CD4-positive, alpha-beta T cell treated with Interleukin-17A for 1 hour (primary cell): ENCODE measurements at places on chromosomes 12 and 14.
A peak's percentile ranks its signal among the peaks of the same experiment; 100 is the strongest.

- no peak for DNase-seq
Measured at GRCh38 chr12:64010069-64010686, 165.7 kb downstream of the SRGAP1 start.

- DNase-seq, result no peak
Measured at GRCh38 chr14:51444353-51445000, 204.4 kb downstream of the TMX1 start.

- no peak for DNase-seq
Measured at GRCh38 chr12:49133014-49133413, 1.8 kb upstream of the TUBA1B start.

DNA sequence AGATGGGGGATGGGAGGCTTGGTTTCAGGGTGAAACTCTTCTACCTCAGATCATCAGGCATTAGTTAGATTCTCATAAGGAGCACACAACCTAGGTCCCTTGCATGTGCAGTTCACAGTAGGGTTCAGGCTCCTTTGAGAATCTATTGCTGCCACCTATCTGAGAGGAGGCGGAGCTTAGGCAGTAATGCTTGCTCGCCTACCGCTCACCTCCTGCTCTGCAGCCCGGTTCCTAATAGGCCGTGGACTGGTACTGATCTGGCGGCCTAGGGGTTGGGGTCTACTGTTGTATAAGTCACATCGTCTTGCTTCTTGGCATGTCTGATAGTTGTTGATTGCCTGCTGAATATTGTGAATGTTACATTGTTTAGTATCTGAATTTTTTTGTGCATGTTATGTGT is 12.2 kb downstream of the SCYL2 start:
- no peak for DNase-seq

GRCh38 chr12:91588874-91589454 is 406.3 kb upstream of the DCN start:
- DNase-seq, result no peak

- peak; percentile 74 for DNase-seq
Measured at GRCh38 chr12:4148418-4149056, 125.0 kb upstream of the CCND2 start.

DNA sequence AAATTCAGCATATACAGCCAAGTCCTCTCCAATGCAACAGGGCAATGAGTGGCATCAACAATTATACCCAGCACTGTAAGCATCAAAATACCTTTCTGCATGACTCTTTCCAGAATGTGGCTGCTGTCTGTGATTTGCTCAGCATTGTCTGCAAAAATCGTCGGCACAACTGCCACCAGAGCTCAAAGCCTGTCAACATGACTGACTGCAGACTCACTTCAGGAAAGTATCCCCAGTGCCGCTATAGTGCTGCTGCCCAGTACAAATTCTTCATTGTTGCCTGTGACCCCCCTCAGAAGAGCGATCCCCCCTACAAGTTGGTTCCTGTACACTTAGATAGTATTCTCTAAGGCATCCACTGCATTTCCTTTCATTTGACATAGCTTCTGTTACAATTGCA is 735 bp downstream of the RNASE6 start:
- no peak for DNase-seq

GRCh38 chr14:53217316-53217994 is 64.3 kb upstream of the DDHD1 start:
- DNase-seq, result peak; percentile 73

- DNase-seq, result no peak
Measured at GRCh38 chr12:49244176-49244575, 20.7 kb upstream of the TUBA1C start.

DNA sequence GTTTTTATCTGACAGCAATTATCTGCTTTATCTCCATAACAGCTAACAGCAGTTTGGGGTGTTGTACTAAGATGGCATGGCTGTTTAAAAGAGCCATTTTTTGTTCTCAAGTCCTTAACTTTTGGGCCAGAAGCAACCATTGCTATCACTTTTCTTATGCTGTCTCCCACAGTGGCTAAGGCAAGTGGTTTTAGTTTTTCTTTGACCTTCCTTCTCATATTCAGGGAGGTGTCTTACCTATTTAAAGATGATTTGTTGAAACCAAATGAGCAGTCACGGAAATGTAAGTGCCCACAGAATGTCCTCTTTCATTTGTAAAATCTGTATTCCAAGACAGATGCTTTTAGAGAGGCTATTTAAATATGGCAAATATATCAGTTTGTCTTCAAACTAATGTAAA is 96.8 kb upstream of the USP15 start:
- DNase-seq, result no peak

- no peak for DNase-seq
Measured at GRCh38 chr12:26700430-26700829, 132.6 kb downstream of the ITPR2 start.

GRCh38 chr14:105993814-105994213 is 467.4 kb downstream of the TMEM121 start:
- peak; percentile 23 for DNase-seq

DNA sequence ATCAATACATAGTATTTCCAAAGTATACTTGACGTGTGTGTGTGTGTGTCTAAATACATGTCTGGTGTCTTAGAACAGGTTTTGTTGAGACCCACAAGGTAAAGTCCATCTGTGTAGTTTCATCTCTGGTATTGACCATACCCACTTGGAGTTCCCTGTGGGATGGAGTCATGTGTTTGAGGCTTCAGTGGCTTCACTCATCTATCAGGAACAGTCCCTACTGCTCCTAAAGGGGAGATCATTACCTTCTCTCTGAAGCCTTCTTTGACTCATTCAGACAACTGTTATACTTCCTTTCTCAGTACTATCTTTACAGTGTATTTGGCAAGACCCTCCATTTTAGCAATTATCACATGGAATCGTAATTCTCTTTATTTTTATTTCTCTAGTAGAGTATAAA is 14.2 kb downstream of the RAB21 start:
- no peak for DNase-seq
